PC-3 (cell line): ENCODE measurements at places on chromosomes 4 and X. TPM values are rescaled to one million over a fixed set of nuclear protein-coding genes. Genes with fewer than 3 reads are reported as not detected.

NRK gene
- total RNA-seq = 0.73 and 0.86 TPM in 2 replicates

COX7B2 gene
- total RNA-seq = 4.7 TPM in 1 of 2 replicates, not detected in the other

DNA sequence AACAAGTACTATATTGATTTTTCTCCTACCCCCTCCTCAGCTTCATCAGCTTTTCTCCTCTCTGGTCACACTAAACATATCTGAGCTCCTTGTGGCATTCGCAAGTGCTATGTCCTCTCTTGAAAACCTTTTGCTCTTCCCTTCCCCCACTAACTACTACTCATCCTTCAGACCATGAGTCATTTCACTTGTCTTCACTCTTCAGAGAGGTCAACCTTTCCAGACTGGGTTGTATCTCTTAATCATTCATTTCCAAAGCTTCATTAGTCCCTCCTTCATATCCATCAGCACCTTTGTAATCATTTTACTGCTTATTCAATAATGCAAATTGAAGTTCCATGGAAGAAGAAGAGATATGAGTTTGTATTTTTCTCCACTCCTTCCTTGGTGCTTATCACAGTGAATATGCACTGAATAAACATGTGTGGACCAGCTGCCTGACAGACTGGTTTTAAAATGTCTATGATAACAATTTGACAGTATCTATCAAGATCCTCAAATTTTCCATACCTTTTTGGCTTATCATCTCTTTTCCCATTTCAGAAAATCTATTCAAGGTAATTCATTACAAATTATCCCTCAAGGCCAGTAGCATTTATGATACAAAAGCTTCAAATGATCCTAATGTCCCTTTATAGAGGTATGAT is 28.4 kb downstream of the DDX60L start:
- DNase-seq = peak; percentile 84

GLOD5 gene
- total RNA-seq = not detected in 2 replicates

- no peak for DNase-seq
Measured at GRCh38 chrX:140505421-140506337, 810 bp upstream of the SOX3 start.
